ENCODE measurements at places on chromosomes 4 and X. TPM values are rescaled to one million over a fixed set of nuclear protein-coding genes. Genes with fewer than 3 reads are reported as not detected.

Gene CFI
- polyA plus RNA-seq: not detected

Gene SCML2
- 0.69 TPM for polyA plus RNA-seq

Gene NIPAL1
- not detected for polyA plus RNA-seq

Gene NAP1L2
- 0.38 TPM for polyA plus RNA-seq

Gene FATE1
- not detected for polyA plus RNA-seq

Gene TCP11X2
- polyA plus RNA-seq: not detected

Gene EMCN
- polyA plus RNA-seq: not detected

Gene STIM2
- 22.4 TPM for polyA plus RNA-seq

Gene FAM53A
- polyA plus RNA-seq: 1.5 TPM

Gene ATRX
- polyA plus RNA-seq: 86.7 TPM

Measured in IgD-negative memory B cell (primary cell).